ENCODE measurements at places on chromosomes 3 and 15. TPM values are rescaled to one million over a fixed set of nuclear protein-coding genes. Genes with fewer than 3 reads are reported as not detected.

Gene TMEM45A
- 36.7 TPM for total RNA-seq

Gene TUSC7
- not detected for total RNA-seq

Gene CLCN2
- total RNA-seq: 2.5 TPM

Gene CA12
- 18.7 TPM for total RNA-seq

Gene TCF12
- total RNA-seq: 94.7 TPM

Gene TIGIT
- total RNA-seq: 0.72 TPM

Gene ERICH6
- total RNA-seq: not detected

Gene MFGE8
- 500 TPM for total RNA-seq

Gene HAPLN3
- total RNA-seq: 44.8 TPM

Gene CFAP161
- total RNA-seq: 0.48 TPM

Gene GASK1A
- total RNA-seq: 4.9 TPM

Gene POLQ
- total RNA-seq: 0.84 TPM

Gene EXD1
- not detected for total RNA-seq

Gene ILDR1
- not detected for total RNA-seq

Gene CDHR4
- not detected for total RNA-seq

GRCh38 chr3:173467501-173467900 lies 70.0 kb downstream of the NLGN1 start:
- DNase-seq: no peak

DNA sequence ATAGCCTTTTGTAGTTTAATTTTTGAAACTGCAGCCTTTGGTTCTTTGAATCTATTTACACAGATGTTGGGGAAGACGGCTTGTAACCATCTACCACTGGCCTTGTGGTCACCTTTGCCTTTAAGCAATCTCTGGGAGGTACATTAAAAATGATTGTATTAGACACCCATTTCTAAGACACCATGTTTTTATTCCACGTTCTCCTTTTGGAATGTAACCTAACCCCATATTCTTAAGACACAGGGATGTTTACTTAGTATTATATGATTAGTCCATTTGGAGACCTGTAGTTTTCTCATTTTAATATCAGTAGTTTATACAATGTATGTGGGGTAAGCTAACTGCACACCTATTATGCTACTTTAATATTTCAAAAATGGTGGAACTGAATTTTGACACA lies 175.1 kb upstream of the PLSCR5 start:
- no peak for DNase-seq

DNA sequence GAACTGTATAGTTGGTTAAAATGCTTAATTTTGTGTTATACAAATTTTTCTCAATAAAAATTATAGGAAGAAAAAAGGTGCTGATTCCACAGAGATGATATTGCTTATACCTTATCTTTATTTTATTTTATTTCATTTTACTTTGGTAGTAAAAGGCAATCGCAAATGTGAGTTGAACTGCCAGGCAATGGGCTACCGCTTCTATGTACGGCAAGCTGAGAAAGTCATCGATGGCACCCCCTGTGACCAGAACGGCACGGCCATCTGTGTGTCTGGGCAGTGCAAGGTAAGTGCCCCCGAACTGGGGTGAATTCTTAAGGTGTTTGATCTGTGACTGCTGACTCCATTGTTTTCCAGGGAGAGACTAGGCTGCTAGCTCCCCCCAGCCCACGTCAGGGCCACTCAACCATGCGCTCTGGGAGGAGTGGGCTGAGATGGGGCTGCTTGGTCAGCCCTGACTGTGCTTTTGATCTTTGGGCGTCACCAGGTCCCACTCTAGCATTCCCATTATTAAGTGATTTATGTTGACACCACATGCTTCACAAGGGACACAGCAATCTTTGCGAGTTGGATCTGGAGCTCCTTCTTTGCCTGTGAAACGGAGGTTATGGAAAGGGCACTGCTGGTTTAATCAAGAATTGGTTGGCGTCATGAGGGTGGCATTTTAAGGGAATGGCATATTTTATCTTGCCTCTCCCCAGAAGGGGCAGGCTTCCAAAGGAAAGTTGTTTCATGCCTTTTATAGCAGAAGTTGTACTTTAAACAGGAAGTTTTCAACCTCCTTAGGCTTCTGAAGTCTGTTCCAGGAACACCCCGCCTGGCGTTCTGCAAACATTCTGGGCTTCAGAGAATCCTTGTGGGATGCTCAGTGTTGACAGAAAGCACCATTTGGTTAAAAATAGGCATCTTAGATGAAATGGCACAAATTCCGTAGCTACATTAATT lies 296.5 kb downstream of the THSD4 start:
- DNase-seq: no peak

DNA sequence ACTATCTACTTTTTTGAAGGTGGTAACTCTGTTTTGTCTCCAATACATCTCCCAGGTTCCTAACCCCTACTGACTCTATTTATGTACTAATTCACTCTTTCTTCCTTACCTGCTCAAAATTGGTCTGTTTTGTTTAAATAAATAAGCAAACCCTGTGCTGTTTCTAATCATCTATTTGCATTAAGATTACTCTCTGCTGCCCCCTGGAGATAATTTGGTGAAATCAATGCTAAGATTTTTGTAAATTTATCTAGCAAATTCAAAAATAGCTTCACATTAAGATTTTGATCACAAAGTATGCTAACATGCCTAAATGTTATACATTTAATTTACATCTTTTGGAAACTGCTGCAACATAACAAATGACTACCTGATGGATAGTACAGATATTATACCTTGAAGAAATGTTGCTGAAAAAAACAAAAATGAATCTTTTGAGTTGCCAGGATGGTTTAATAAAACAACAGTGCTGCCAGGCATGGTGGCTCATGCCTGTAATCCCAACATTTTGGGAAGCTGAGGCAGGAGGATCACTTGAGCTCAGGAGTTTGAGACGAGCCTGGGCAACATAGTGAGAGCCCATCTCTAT lies 4.4 kb upstream of the CD200R1 start:
- no peak for DNase-seq

- DNase-seq: no peak
These were observed 1288.3 kb downstream of the NSUN3 start for GRCh38 chr3:95351158-95351557.

DNA sequence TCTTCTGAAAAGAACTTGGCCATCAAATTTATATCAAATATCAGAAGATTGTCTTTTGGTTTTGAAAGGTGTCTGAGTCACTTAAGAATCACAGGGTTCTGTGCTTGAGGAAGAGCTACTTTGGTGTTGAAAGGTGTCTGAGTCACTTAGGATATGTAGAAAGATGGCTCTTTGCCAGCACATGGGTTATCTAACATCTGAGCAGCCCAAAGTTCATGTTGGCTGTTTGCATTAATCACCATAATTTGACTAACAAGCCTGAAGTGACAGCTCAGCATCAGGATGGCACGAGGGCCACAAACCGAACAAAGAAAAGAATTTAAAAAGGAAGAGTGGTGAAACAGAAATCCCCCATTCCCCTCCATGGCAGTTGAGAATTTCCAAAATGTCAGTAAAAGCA lies 190.5 kb upstream of the CMC1 start:
- DNase-seq: no peak

DNA sequence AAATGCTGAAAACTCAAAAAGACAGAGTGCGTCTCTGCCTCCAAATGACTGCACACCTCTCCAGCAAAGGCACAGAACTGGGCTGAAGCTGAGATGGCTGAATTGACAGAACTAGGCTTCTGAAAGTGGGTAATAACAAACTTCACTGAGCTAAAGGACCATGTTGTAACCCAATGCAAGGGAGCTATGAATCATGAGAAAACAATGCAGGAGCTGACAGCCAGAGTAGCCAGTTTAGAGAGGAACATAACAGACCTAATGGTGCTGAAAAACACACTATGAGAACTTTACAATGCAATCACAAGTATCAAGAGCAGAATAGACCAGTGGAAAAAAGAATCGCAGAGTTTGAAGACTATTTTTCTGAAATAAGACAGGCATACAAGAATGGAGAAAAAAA lies 10.1 kb upstream of the AVEN start:
- no peak for DNase-seq

- DNase-seq: no peak
These were observed 41.0 kb upstream of the CGNL1 start for GRCh38 chr15:57335293-57335715.

DNA sequence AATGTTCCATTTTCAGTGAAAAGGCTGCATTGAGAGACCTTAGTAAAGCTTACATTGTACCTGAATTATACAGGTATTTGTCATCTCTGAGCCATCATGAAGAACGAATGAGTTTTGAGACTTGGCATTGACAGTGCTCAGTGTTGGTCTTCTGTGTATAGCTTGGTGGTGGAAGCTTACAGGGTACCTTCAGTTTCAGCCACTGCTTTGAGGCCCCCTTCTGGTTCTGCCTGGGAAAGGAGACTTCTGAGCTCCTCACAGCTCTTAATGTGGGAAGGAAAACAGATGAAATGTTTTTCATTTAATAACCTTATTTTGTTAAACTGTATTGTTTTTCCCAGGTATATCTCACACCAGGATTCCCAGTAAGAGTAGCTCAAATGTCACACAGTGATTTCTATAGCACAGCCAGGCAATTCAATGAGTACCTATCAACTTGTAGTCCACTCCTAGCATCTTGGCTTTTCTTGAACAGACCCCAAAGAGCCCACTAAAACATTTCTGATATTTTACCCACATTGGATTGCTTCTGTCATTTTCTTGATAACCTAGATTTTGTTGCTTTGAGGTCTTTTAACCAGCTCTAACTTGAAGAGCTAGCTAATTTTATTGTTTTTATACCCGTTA lies 5.6 kb downstream of the SERPINI1 start:
- no peak for DNase-seq

DNA sequence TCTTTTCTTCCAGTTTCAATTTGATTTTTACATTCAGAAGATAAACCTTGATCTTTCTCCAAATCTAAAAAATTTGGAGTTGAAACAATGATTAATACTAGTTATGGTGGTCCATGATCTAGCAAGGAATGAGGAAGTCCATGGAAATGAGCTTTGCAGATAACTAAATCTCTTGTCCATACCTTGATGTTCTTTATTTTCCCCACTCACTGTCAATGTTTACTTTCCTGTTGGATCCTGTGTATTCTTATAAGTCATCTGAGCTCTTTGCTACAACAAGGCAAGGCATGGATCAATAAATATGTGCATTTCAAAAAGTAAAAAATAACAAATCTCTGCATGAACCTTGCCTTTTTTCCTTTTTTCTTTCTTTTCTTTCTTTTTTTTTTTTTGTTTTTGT lies 6.2 kb upstream of the MYO1E start:
- DNase-seq: no peak

DNA sequence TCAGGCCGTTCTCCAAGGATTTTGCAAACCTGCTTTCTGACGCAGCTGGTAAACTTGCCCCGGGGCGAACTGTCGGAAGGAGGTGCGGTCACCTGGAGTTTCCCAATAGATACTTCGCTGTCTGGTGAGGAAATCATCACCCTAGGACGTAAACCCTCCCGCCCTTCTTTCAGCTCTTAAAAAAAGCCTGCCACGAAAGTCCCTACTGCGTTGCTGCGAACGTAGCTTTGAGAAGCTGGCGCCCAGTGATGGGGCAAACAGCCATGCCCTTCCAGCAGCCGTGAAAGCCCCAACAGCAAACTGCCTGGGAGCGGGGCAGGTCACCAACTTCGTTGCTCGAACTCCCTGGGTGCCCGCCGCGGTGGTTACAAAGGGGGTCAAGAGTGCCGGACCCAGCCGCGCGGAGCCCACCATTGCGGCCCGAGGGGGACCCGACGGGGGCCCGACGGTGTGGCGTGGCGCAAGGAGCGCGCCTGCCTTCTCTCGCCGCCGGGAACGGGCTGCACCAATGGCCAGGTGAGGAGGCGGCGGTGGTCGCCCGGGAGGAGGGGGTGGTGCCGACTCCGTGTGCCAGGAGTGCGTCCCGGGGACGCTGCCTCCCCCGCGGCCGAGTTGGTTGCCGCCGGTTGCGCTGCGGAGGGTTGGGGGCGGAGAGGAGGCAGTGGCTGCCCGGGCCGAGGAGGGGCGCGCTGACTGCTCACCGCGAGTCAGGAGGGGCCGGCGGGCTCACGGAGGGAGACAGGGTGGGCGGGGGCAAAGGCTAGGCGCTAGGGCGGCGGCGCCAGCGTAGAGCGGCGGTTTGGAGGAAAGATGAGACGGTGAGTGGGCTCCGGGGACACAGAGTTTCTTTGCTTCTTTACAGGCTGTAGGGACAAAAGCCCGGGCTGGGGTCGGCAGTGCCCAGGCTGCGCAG lies at the start of gene PHLDB2:
Gene PHLDB2, plus strand, starts transcription at position 205 of the 913 bp plus-strand sequence. CDS start 24,813 bp downstream, outside the sequence.
- DNase-seq: no peak

GRCh38 chr3:85110393-85110792 lies 151.6 kb downstream of the CADM2 start:
- no peak for DNase-seq

GRCh38 chr3:148863297-148863696 lies 1.8 kb upstream of the CPA3 start:
- DNase-seq: no peak

- no peak for DNase-seq
These were observed 28.6 kb downstream of the ITGA11 start for GRCh38 chr15:68403161-68403941.

DNA sequence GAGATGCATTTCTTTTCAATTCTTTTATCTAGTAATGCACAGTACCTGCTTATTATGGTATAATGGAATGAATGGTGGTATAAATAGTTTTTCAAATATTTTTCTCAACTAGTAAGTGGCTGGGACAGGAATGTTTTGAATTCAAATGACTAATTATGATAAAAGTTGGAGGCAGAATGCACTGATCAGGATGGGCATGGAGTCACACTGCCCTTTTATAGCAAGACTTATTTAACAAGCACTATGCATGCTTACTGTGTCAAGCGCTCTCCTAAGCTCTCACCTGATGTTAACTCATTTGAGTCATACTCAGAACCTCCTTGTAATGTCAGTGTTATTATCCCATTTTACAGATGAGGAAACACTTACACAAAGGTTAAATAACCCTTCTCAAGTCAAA lies 221.8 kb downstream of the FEZF2 start:
- no peak for DNase-seq

DNA sequence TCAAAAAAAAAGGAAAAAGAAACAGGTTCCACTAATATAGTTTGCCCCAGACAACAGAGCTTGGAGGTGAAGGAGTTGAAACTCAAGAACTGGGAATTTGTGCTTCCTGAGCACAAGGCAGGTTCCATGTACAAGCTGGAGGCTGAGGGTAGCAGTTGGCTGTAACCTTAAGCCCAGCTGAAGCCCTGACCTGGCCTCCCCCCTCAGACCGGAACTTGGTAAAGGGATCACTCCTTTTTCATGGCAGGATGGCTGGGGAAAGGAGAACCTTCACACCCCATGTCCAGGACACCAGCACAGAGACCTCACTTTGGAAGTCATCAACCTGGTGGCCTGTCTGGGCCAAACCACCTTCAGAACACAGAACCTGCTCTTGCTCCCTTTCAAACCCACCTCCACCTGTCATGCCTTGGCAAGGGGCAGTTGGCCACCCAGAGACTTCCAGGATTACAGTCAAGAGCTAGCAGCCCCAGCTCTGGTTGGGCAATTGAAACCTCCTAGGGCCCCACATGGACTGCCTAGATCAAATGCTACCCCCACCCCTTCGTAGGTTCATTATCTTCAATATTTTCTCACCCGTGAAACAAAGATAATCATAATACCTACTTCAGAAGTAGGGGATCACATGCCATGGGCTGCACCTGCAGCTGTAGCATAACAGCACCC lies 3.5 kb downstream of the RPL29 start:
- no peak for DNase-seq

DNA sequence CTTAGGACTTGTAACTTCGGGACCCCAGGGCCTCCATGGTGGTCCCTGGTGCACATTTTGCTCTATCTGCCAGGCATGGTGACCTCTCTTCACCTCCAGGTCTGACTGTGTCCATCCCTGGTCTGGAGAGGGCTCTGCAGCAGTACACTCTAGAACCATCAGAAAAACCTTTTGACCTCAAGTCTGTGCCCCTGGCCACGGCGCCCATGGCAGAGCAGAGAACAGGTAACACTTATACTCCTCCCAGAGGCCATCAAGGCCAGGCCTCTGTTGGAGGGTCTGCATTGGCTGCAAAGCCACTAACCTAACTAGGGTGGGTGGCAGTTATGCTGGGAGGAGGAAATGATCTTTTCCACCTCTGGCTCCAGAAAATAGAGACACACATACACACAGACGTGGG lies 10.3 kb upstream of the HMCES start:
- DNase-seq: no peak
